Activated CD4-positive, alpha-beta T cell treated with anti-CD3 and anti-CD28 coated beads, Interleukin-2, amount 10 ng/mL, durations not matched to agents 7 days and 5 days (primary cell): ENCODE measurements at places on chromosomes 16 and 17.
A peak's percentile ranks its signal among the peaks of the same experiment; 100 is the strongest.

DNA sequence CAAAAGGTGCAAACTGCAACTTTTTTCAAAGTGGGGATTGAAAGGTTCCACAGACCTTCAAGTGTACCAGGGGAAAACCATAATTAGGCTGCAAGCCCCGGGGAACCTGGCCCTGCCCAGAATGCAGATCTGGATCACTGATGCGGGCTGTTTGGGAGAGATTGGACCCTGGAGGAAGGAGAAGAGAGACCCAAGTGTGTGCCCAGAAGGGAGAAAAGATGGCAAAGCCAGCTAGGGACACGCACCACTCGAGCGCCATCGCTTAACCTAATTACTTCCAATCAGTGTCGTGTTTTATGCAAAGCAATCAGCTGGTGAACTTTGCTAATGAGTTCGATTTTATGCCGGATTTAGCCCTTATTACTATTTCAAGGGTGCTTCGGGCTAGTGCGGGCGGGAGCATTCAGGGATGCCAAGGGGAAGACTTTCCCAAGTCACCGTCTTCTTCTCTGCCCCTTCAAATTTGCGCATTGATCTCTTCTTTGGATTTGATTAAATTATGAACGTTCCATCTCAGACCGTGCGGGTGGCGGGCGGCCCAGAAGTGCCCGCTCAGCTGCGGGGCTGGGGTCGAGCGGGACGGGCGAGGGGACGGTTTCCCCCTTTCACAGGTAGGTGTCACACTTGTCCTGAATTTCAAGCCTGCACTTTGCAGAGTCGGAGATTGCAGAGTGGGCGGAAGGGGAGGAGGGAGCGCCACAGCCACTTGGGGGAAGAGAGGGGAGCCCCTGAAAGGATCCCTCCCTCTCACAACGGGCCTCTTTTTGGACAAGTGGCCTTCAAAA, 4.0 kb downstream of the IRX5 start:
- DNase-seq: no peak

GRCh38 chr17:65041518-65041917, 15.0 kb downstream of the GNA13 start:
- DNase-seq: peak; percentile 30

DNA sequence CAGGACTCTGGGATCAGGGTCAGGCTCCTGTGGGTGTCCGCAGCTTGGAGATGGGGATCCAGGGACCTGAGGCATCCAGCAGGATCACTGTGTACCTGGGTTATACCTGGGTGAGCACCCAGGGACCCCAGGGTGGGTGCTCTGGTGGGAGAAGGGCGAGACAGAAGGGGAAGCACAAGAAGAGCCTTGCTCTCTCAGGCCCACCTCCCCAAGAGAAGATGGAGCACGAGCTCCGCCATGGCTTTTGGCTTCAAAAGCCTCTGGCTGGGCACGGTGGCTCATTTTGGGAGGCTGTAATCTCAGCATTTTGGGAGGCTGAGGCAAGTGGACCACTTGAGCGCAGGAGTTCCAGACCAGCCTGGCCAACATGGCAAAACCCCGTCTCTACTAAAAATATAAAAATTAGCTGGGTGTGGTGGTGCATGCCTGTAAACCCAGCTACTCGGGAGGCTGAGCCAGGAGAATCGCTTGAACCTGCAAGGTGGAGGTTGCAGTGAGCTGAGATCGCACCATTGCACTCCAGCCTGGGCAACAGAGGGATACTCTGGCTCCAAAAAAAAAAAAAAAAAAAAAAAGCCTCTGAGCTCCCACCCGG, 8.9 kb downstream of the DRC7 start:
- no peak for DNase-seq

DNA sequence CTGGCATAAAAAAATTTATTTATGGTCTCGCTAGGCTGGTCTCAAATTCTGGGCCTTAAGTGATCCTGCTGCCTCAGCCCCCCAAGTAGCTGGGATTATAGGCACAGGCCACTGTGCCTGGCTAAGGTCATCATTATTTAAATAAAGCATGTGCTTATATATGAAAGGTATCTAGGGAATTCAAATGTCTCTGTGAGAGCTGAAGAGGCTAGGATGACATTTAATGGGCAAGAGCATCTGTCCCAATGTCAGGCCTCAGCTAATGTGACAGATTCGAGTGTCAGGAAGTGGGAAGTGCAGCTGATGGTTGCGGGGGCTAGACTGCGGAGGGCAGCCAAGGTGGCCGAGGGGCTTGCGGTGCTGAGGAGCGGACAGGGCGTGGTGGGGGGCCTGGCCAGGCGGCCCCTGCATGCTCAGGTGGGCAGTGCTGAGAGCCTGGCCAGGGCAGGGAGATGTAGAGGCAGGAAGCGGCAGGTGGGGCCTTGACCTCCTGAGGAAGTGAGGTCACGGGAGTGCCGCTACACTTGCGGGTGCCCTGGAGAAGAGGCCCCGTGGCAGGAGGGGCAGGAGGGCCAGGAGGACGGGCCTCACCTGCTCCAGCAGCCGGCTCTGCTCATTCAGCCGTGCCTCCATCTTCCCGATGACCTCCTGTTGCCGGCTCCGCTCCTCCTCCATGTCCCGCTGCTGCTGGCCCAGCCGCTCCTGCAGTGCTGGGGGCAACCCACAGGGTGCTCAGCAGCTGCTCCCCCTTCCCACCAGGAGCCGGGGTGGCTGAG, 12.6 kb upstream of the MRPL38 start:
- no peak for DNase-seq

DNA sequence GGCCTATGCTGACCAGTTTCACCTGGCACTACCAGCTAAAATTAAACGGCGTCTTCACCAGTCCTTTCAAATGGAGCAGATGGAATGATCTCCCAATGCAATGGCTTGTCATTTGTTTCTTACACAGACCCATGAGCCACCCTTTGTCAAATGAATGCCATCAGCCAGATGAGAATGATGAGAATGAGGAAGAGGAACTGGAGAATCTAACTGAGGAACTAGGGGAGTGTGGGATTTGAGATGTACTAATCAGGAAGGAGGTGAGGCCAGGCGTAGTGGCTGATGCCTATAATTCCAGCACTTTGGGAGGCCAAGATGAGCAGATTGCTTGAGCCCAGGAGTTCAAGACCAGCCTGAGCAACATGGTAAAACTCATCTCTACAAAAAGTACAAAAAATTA, 116.4 kb downstream of the HS3ST3A1 start:
- DNase-seq: no peak

GRCh38 chr16:15672514-15673167, 22.6 kb downstream of the NDE1 start:
- DNase-seq: peak; percentile 92

- DNase-seq: no peak
Observed at GRCh38 chr17:5536866-5537650, 47.3 kb downstream of the NLRP1 start.

DNA sequence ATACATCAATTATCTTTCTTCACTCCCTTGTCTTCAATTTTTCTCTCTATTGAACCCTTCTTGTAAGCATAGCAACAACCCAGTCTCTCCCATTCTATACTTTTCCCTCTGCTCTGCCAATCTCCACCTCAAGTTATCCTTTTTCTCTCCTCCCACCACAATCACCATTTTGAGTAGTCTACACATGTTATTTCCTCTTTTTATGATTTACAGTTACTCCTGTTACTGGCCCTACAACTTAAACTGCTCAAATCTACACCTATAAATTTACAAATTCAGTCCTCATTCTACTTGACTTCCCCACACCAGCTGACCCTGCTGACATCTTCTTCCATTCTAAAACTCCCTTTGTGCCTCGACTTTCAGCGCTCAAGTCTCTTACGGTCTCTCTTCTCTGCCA, 84.6 kb downstream of the SPAG9 start:
- DNase-seq: no peak

DNA sequence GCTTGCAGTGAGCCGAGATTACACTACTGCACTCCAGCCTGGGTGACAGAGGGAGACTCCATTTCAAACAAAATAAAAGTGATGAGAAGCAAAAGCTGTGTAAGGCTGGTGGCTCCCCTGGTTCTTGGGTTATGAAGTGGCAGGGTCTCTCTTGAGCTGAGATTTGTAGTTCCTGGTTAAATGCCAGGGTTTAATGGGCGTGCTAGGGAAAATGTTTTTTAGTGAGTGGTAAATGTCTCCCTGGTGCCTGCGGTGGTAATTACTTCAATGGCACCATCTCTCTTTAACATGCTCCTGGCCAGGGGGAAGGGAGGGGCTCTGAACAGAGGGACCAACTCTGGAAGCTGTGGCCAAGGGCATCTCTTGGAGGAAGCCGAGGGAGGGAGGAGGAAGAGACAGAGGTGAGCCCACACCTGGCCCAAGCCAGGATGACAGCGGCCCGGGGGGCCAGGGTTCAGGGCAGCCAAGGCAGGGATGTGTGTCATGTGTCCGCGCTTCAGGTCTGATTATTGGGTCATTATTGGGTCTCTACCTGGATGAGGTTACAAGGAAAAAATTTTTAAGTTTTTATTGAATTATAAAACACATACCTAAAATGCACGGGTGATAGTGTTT, 17.8 kb upstream of the RPL38 start:
- DNase-seq: no peak

DNA sequence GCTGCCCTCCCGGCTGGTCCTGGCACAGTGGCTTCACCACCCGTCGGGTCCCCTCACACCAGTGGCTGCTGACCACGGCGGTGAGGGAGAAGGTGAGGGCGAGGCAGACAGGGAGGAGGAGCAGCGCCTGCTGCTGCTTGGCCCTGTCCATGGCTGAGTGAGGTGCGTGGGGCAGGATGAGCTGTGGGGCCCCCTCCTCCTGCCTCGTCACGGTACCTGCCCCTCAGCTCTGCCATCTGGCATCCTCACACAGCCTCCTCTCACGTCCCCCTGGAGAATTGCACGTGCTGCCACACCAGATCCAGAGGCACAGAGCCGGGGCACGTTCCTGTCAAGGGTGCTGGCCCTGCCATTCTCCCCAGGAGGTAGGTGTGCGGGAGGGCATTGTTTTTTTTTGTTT, at the start of gene GSG1L2:
GSG1L2 (minus strand) TSS at position 159 of the 400 bp plus-strand sequence; CDS start at position 151, 8 bp downstream.
- no peak for DNase-seq

- DNase-seq: no peak
Observed at GRCh38 chr16:89036776-89037175, 56.9 kb upstream of the ACSF3 start.

DNA sequence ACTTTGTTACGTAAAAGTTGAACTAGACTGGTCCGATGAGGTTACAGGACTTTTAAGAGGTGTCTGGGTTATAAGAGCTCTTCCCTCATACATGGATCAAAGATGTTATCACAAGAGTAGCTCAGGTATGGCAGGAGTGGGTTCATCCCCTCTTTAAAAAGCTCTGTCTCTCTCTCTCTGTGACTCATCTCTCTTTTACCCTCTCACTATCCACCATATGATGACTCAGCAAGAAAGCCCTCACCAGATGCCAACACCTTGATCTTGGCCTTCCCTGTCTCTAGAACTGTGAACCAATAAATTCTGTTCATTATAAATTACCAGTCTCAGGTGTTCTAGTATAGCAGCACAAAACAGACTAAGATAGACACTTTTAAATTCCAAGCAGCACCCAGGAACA, 1.9 kb upstream of the CLEC19A start:
- DNase-seq: no peak

GRCh38 chr16:67404740-67405226, 11.5 kb upstream of the TPPP3 start:
- DNase-seq: no peak

- no peak for DNase-seq
Observed at GRCh38 chr16:51526621-51527020, 375.6 kb upstream of the SALL1 start.

DNA sequence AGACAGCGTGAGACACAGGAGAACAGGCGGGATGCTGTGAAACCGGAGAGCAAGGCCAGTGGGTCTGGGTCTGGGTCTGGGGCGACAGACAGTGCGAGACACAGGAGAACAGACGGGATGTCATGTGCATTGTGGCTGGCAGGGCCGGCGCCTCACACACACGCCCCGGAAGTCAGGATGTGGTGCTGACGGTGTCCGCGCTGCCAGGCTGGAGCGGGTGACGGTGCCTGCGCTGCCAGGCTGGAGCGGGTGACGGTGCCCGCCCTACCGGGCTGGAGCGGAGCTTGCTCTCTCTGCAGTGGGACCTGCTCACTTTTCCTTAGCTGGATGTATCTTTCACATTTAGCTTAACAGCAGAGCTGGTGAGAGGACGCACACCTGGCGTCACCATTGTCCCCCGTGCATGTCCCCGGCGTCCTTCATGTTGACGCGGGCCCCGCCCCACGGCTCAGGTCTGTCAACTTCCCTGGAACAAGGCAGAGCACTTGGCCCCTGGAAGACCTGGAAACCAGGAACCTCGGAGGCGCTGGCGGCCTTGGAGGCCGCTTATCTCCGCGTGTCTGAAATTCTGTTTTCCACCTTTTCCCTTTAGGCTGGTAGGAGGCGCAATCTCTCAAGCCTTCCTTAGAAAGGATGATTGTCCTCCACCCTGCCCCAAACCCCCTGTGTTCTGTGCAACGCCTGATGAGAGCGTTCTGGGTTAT, 43.0 kb upstream of the ZNF750 start:
- peak; percentile 84 for DNase-seq

DNA sequence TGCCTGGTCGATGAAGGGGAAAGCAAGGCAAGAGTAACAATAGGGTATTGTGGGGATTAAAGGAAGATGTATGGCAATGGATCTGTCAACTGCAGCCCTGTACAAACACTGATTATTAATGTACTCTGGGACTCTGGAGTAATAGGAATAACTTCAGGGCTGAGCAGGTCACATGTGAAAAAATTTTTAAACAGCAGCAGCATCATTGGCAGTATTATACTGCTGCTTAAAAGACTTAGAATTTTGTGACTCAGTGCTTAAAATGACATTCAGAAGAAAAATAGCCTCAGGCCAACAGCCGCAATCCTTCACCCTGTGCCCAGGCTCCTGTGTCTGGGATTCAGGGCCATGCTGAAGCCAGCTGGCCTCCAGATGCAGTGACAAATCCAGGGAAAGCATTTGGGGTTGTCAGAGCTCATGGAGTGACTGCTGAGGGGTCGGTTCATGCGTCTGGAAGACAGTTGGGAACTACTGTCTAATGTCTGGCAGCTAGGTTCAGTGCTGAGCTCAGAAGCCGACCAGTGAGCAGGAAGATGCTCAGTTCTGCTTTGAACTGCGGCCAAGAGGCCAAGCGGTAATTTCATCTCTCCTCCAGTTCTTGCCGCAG, 22.2 kb downstream of the TEX2 start:
- DNase-seq: no peak

GRCh38 chr17:15917021-15917437, 27.9 kb upstream of the ADORA2B start:
- no peak for DNase-seq

GRCh38 chr17:3802461-3803307, 1.7 kb upstream of the ITGAE start:
- no peak for DNase-seq

GRCh38 chr16:1244881-1245280, 4.4 kb downstream of the TPSAB1 start:
- DNase-seq: peak; percentile 47

- peak; percentile 75 for DNase-seq
Observed at GRCh38 chr17:17750881-17751280, 69.6 kb downstream of the RAI1 start.
